ENCODE measurements at places on chromosomes 7 and 10.

DNA sequence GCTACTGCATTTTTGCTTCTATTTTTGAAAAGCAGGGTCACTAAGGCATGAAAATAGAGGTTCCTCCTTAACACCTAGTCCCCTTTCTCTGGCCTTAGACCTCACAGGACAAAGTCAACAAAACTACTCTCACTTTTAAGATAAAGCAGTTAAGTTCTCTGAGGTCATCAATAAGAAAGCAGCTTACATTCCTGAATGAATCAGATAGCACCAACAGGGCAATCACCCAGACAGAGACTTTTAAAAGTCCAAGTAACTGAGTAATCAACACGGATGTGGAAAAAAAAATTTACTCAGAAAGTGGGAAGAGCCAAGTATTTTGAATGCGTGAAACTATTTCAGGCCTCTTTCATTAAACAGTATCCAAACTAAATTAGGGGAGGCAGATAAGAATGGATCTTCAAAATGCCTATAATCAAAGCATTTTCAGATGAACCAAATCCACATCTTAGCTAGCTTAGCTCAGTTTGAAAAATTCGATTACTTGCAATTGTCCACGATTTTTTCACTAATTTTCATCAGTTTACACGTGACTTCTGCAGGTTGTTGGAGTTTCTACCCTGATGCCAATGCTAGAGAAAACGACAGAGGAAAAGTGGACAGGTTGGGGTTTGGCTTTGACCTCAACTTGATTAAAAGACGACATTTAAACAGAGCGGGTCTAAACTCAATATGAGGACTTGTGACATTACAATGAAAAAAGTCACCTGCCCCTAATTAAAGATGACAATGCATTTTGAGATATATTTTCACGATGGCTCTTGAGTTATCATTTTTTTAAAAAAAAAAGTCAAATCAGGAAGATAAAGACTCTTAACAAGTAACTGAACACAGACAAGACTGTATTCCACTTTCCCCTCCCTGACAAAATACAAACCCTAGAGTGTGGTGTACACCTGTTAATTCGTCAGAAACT is 1.6 kb downstream of the BEND7 start:
- DNase-seq, result no peak

GRCh38 chr7:33079096-33079495 is 16.5 kb upstream of the NT5C3A start:
- no peak for DNase-seq

GRCh38 chr10:63712717-63713115 is 191.5 kb downstream of the REEP3 start:
- DNase-seq, result no peak

- DNase-seq, result no peak
Measured at GRCh38 chr10:72736176-72736827, 44.4 kb downstream of the MCU start.
